ENCODE measurements at places on chromosomes 3 and 15. TPM values are rescaled to one million over a fixed set of nuclear protein-coding genes. Genes with fewer than 3 reads are reported as not detected.
A peak's percentile ranks its signal among the peaks of the same experiment; 100 is the strongest.

The NUP210 gene
- total RNA-seq = 21.0 TPM

The THRB gene
- total RNA-seq = 33.2 TPM

The OSBPL10 gene
- 18.6 TPM for total RNA-seq

The NMD3 gene
- total RNA-seq = 40.2 TPM

The ZNF106 gene
- 50.9 TPM for total RNA-seq

DNA sequence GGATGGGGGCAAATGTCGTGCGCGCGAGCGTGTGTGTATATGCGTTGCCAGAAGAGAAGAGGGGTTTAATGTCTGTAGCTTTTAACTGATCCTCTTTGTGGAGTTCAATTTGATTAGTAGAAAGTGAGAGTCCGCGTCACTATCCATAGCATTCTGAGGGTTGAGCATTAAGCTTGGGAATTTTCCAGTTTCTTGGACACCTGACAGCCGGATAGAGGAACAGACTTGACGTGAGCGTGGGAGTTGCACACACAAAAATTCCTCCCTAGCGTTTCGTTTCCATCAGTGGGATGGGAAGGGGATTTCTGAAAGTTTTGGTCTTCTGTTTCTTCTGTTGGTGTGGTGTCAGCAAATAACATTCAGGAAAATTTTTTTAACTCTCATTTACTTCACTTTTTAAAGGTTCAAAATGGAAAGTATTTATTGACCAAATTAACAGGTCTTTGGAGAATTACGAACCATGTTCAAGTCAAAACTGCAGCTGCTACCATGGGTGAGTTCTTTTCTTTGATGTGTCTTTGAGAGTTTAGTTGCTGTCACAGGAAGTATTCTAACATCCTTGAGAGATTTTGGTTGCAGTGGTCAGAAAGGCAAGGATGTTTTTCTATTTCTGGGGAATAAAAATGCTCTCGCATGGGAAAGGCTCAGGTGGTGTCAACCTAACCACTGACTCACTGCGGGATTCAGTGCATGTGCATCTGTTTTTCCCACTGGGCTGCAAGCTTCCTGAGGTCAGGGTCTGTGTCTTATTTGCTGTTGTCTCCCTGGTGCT, 841 bp downstream of the POGLUT1 start:
- peaks cover 16% of the 10 kb centered on the region for H3K4me1 ChIP-seq
- no peak overlapping the region for H3K27ac ChIP-seq
- H3K36me3 ChIP-seq = no peaks in the 10 kb centered on the region
- H3K4me3 ChIP-seq = peak overlapping the region; percentile 60
- no peak for DNase-seq

DNA sequence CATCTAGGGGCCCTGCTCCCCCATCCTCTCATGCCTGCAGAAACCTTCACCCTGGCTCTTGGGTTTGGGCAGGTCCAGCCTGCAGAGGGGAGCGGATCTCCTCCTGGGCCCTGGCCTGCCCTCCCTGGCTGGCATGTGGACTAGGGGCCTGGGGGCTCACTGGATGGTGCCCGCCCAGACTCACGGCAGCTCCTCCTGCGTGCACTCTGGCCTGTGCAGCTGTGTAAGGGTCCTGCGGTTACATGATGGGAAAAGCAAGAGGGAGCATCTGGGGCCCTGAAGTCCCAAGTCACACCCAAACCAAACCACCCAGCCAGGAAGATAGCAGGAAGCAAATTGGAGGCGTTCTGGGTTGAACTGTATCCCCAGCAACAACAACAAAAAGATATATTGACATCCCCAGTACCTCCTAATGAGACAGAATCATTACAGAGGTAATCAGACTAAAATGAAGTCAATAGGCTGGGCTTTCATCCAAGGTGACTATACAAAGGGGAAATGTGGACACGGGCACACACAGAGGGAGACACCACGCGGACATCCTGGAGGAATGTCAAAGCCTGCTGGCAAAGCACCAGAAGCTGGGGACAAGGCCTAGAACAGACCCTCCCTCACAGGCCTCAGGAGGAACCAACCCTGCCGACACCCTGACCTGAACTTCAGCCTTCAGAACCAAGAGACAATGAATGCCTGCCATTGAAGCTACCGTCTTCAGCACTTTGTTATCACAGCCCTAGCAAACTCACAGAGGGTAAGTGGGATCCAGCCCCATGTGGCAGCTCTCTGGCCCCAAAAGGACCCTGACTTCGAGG, 10.4 kb upstream of the CLK3 start:
- H3K27me3 ChIP-seq = no peaks in the 10 kb centered on the region
- H3K36me3 ChIP-seq = no peaks in the 10 kb centered on the region
- no peak for DNase-seq
- no peak overlapping the region for H3K27ac ChIP-seq

GRCh38 chr3:23389089-23389488, 186.0 kb downstream of the UBE2E2 start:
- no peaks in the 10 kb centered on the region for H3K36me3 ChIP-seq
- H3K27ac ChIP-seq = no peak overlapping the region
- H3K27me3 ChIP-seq = no peaks in the 10 kb centered on the region
- no peak overlapping the region for H3K4me3 ChIP-seq

DNA sequence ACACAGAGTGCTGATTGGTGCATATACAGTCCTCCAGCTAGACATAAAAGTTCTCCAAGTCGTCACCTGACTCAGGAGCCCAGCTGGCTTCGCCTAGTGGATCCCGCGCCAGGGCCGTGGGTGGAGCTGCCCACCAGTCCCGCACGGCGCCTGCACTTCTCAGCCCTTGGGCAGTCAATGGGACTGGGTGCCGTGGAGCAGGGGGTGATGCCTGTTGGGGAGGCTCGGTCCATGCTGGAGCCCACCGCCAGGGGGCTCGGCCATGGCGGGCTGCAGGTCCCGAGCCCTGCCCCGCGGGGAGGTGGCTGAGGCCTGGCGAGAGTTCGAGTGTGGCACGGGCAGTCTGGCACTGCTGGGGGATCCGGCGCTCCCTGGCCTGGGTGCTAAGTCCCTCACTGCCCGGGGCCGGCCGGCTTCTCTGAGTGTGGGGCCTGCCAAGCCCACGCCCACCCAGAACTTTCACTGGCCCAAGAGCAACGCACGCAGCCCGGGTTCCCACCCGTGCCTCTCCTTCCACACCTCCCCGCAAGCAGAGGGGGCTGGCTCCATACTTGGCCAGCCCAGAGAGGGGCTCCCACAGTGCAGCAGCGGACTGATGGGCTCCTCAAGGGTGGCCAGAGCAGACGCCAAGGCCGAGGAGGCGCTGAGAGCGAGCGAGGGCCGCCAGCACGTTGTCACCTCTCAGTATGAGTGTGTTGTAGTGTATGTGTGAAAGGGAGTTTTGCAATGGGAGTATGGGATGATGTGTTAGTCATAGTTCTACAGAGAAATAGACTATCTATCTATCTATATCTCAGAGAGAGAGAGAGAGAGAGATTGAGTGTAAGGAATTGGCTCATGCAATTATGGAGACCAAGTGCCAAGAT, 69.0 kb downstream of the UBE2E2 start:
- no peaks in the 10 kb centered on the region for H3K27me3 ChIP-seq
- H3K36me3 ChIP-seq = no peaks in the 10 kb centered on the region
- no peak overlapping the region for H3K4me3 ChIP-seq
- no peak for DNase-seq

- no peak overlapping the region for H3K27ac ChIP-seq
- H3K36me3 ChIP-seq = peaks cover 7% of the 10 kb centered on the region
- H3K4me1 ChIP-seq = peaks cover 32% of the 10 kb centered on the region
- H3K4me3 ChIP-seq = no peak overlapping the region
- H3K27me3 ChIP-seq = no peaks in the 10 kb centered on the region
- DNase-seq = peak; percentile 32
These were observed 61.1 kb downstream of the SLC6A6 start for GRCh38 chr3:14463330-14464140.

GRCh38 chr3:107106316-107106715, 270.9 kb upstream of the CCDC54 start:
- no peak overlapping the region for H3K27ac ChIP-seq
- no peaks in the 10 kb centered on the region for H3K4me1 ChIP-seq
- no peak overlapping the region for H3K4me3 ChIP-seq
- DNase-seq = no peak

Measured in thyroid gland (tissue), 4 donors.